ENCODE measurements at places on chromosomes 1 and 21.

DNA sequence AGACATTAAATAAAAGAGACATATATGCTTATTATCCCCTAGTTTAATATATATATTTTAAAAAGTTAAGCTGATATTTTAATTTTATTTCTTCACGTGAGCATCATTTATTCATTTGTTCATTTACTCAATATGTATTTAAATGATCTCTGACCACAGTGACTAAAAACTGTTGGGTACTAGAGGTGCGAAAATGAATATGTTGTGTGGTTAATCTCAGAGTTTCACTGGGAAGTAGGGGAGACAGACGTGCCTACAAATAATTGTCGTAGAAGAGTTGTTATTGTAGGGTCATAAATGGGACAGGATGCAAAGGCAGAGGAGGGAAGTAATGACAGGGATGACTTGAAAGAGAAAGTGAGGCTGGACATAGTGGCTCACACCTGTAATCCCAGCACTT lies 213.0 kb upstream of the CACYBP start:
- DNase-seq = no peak

DNA sequence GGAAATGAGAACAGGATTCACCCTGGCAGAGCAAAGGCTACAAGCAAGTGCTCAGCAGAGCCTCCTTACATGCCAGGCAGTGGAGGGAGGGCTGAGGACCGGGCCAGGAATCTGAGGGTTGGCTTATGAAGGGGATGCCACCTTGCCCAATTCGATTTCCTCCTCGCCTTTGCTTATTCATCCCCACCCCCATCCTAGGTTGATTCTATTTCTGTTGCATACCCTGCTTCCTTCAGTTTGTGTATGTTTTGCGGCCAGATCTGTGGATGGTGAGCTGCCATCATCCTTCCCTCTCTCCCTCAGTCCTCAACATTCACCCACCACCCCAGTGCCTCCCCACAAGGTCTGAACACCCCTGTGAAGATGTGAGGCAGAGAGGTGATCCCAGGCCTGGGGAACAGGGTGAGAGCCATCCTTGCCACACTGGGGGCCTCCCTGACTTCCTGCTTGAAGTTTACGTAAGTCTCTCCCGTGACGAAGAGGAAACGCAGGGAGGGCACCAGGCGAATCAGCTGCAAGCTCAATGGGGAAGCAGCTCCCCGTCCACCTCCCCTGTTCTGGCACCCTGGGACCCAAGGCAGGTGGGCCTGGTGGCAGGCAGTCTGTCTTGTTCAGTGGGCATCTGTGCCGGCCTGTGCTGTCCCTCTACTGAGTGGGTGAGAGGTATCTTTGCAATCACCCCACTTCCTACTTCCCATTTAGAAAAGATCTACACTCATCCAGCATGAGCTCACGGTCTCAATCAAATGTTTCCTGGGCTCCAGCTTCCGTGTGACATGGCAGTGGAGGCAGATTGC lies 50.6 kb upstream of the CNTN2 start:
- DNase-seq = no peak

GRCh38 chr1:119787776-119788175 lies 19.1 kb upstream of the HMGCS2 start:
- no peak for DNase-seq

GRCh38 chr1:37362594-37363385 lies 111.6 kb upstream of the ZC3H12A start:
- no peak for DNase-seq

- DNase-seq = no peak
These were observed 32.6 kb downstream of the RNF11 start for GRCh38 chr1:51268634-51269033.

DNA sequence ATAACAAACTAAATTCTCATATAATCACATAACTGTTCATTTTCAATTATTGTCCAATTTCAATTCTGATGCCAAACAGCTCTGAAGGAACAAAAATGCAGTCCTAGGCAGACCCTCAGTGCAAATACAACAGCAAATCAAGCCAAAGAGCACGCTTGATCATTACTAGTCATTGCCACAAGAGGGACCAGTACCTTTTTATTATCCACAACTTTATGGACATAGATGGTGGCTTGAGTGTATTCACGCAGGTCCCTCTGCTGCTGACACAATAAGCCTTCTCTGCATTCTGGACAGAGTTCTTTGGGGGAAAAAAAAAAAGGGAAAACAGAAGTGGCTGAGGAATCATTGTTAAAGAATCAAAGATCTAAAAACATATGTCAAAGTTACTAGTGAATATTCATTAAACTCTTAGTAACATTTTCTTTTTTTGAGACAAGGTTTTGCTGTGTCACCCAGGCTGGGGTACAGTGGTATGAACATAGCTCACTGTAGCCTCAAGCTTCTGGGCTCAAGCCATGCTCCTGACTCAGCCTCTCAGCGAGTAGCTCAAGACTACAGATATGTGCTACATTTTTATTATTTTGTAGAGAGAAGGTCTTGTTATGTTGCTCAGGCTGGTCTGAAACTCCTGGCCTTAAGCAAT lies 34.3 kb upstream of the RAP1GAP start:
- no peak for DNase-seq

DNA sequence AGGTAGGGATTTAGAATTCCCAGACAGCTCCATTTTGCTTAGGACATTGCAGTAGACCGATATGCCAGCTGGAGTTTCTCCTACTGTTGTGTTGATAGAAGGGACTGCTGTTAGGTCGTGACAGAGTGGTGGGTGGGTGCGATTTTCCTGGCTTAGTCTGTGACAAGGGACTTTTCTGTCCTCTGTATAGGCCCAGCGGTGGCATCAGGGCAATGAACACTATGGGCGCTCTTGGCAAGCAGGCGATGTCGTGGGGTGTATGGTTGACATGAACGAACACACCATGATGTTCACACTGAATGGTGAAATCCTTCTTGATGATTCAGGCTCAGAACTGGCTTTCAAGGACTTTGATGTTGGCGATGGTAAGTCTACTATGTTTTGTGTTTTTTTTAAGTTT lies 321.8 kb downstream of the ZP4 start:
- DNase-seq = no peak

All from T-helper 2 cell treated with Interferon-gamma antibody and Interleukin-4, amounts not matched to agents 5 μg/mL and 100 μg/mL, for 36 hours (primary cell).